ENCODE measurements at places on chromosomes 4 and X.

DNA sequence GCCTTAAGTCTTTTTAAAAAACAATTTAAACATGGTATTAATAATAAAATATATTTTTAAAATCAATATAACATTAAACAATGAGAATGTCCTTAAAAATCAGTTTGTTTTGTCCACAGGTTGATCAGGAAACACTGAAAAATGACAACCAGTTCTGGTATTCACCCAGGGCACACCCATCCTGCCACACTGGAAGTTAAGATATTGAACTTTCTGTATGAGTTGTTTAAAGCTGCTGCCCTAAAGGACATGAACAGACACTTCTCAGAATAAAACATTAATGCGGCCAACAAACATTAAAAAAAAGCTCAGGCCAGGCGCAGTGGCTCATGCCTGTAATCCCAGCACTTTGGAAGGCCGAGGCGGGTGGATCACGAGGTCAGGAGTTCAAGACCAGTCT, 15.0 kb upstream of the HOPX start:
- no peak for DNase-seq

GRCh38 chr4:77073106-77073809, 2.5 kb downstream of the CCNI start:
- no peak for DNase-seq

GRCh38 chrX:94751611-94752010, 1077.6 kb downstream of the FAM133A start:
- no peak for DNase-seq

DNA sequence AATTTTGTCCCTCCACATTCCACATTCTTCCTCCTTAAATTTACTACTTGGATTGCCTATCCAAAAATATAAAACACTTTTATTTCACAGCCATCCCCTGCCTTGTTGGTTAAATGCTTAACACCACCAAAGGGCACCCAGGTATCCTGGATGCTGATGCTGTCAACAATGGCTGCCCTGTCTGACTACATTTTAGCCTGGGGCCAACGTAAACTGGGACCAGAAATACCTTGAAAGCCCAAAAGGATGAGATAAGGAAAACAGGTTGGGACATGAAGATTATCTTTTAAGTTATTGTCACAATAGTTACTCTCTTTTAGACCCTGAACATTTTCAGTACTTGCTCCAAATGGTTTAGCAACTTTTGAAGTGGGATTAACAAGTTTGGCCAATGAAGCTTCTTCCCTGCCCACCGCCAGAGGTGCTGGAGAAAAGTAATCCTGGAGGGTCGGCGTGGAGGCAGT, 775 bp upstream of the YIPF6 start:
- DNase-seq: no peak

- DNase-seq: no peak
Measured at GRCh38 chr4:99708551-99708950, 50.9 kb upstream of the C4orf54 start.

DNA sequence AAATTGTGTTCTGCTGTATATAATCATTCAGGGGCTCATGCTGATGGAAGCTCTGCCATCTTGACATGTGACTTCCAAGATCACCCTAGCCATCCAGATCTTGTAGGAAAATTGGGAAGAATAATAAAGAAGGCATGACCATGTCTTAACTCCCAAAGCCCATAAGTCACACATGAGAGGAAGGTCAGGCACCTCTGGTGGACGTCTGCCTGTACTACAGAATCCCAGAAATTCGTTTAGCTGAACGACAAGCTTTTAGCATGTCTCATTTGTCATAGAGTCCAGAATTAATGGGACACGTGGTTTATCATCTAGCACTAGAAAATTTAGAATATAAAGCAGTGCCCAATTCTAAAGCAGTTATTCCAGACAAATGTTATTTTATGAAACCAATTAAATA, 212.7 kb downstream of the CENPC start:
- DNase-seq: no peak

DNA sequence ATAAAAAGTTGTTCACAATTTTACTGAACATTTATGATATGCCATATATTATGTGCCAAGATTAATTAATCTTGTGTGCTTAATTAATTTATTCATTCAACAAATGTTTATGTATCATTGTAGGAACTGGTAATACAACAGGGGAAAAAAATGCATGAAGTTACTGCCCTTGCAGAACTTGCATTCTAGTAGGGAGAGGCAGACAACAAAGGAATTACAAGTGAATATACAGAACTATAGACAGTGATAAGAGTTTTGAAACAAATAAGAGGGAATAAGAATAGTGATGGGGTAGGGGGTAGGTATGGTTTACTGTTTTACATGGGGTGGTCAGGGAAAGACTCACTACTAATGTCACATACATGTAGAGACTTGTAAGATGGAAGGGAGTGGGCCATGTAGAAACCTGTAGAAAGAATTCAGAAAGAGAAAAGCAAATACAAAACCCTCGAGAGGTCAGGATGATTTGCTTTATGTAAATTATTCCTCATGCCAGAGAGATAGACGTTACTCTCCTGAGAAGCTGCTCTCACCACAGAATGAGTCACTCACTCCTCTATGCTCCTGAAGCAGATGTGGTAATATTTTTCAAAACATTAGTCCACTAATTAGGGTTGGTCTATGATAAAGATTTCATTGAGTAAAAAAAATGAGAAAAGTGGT, 855.0 kb upstream of the GRID2 start:
- DNase-seq: no peak

DNA sequence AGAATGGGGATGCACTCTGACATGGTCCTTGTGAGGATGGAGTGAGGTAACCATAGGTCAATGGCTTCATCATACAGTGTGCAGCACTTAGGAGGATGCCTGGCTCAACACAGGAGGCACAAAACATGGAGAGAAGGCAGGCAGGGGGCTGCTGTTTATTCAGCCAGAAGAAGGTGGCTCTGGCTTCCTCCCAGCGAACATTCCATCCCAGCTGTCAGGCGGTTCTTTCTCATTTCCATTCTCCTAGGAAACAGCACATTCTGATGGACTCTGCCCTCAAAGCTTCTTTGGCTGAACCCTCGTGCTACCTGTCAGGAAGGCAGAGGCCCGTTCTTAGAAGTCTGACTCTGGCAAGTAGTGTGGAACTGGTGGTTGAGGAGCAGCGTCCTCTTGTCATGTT, 18.6 kb downstream of the STK32B start:
- DNase-seq: no peak

DNA sequence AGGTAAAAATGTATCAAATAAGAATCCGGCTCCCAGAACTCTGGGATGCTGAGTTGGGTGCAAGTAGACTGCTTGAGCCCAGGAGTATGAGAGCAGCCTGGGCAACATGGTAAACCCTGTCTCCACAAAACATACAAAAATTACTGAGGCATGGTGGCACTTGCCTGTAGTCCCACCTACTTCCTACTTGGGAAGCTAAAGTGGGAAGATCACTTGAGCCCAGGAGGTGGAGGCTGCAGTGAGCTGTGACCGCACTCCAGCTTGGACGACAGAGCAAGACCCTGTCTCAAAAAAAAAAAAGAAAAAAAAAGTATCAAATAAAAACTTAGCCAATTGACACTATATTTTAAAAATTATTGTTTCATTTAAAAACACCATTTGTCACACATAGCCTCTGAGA, 84.4 kb downstream of the FBXW7 start:
- no peak for DNase-seq

GRCh38 chr4:185470501-185471195, 885 bp downstream of the CCDC110 start:
- DNase-seq: peak; percentile 48

- no peak for DNase-seq
Measured at GRCh38 chr4:38672397-38673129, 8.6 kb downstream of the KLF3 start.
